ENCODE measurements at places on chromosomes 7 and 10.

GRCh38 chr10:14782691-14783363 lies 8.1 kb upstream of the FAM107B start:
- no peak for DNase-seq

DNA sequence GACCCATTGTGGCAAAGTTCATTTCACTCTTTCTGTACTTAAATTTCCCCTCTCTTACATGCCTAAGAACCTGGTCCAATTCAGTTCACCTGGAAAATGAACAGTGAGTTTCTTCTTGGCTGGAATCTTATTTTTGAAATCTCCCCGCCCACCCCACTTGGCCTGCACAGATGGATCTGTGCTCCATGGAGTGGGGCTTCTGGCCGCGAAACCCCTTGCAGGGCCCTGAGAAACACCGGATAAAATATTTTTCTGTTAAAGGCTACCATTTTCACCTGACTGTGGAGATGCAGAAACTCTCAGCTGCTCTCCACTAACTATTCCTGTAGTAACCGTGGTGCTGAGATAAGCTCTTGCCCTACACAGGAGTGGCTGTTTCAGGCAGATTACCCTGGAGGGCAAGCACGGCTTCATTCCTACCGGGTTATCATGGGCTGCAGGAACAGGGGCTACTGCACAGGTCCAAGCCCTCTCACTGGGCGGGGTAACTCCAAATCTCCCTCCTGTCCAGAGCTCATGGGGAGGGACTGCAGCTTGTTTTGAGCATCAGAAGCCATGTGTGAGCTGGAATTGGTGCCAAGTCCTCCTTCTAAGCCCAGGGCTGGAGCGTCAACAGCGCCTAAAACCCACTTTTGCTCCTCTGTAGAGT lies 118.9 kb downstream of the PRPF18 start:
- DNase-seq, result no peak

DNA sequence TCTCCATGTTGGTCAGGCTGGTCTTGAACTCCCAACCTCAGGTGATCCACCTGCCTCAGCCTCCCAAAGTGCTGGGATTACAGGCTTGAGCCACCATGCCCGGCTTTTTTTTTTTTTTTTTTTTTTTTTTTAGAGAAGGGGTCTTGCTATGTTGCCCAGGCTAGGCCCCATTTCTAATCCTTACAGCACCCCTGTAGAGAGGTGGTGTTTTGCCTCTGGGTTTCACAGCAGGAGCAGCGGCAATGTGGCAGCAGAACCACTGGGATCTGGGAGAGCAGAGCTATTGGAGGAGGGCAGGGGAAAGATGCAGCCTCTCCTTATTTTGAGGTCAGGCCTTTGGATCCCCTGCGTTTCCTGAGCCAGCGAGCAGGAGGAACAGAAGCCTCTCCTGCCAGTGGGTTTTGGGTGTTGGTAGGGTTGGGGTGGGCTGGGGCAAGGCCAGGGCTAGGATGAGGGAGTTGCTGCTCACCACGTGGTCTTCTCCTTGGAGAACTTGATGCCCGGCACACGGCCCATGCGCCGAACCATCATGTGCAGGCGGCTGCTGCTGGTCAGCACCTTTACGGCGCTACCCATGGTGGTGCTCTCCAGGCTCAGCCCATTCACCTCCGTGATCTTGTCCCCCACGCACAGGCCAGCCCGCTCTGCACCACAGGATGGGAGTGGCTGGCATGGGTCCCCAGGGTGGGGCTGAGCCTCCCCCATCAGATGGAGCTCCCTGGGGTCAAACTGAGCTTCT lies 7.8 kb downstream of the PDZD7 start:
- DNase-seq, result no peak

- DNase-seq, result no peak
Observed at GRCh38 chr7:76423666-76424412, 911 bp upstream of the ZP3 start.

- no peak for DNase-seq
Observed at GRCh38 chr7:50285269-50285668, 19.2 kb upstream of the IKZF1 start.

DNA sequence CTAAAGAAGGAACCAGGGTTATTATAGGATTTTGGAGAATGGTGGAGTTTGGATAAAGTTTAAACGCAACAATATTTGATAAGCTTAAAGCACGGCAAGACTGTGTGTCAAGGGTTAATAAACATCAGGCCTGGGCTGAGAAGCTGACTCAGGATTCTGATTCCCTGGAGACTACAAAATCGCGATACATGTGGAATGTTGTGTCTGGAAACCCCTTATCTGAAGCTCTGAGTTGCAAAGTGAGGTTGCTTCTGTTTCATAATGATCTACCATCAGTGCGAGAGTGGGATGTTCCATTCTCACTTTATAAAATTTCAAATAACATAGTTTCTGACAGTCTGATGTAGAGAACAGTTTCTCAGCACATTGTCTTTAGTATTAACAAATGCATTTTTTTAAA lies 7.8 kb downstream of the C1GALT1 start:
- no peak for DNase-seq
